Forelimb muscle (tissue), 1 donor: ENCODE measurements at places on chromosomes 1 and 21. TPM values are rescaled to one million over a fixed set of nuclear protein-coding genes. Genes with fewer than 3 reads are reported as not detected.

The ADORA3 gene
- 0.40 TPM for polyA plus RNA-seq

The COQ8A gene
- 78.1 TPM for polyA plus RNA-seq

The GPR25 gene
- polyA plus RNA-seq = not detected

The IL20 gene
- not detected for polyA plus RNA-seq

The CFAP107 gene
- polyA plus RNA-seq = 0.99 TPM

DNA sequence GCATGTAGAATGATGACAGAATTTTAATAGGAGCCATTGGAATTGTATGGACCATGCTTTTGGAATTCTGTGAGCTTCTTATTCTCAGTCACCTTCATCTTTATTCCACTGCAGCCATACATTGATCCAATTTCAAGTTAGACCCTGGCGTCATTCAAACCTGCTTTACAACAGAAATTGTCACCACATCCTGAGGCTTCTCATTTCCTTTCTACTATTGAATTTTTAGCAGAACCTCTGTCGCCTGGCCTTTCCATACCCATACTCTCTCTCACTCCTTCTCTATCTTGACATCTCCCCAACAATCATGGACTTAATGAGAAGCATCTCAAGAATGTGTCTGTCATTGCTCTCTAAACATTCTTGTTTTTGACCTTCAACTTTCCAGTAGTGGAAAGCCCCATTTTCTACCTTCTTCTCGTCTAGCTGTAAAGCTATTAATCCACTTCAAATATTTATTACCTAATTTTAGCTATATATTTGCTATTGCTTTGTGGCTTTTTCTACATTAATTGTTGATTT, 74.1 kb downstream of the CRB1 start:
- DNase-seq = no peak

DNA sequence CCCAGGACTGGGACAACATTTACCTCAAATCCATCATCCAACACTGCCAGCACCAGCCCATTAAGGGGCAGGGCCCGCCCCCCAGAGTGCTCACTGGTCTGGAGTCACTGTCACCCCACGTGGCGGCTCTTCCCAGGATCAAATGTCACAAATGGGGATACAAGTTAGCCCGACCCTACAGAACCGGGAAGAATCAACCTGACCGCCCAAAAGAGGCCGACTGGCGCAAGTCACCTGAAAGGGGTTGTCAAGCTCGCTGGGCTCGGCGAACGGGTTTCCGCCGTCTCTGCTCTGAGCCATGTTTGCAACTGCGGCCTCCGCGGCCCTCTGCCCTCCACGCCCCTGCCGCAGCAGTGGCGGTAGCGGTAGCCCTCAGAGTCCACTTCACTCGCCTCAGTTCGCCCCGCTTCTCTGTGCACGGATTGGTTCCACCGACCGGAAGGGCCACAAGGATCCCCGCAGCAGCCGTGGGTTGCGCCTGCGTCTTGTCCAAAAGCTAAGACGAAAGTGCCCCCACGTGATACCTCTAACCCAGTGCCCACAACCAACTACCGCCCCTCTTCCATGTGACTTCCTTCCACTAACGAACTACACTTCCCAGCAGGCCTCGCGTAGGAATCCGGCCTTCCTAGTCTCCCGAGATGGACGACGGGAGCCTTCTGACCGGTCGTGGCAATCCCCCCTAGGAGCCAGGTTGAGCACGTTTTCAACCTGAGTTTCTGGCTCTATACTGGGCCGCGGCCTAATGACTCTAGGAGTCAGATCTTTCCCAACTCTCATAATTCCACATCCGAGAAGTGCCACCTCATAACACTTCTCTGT, at the start of gene SCAMP3:
TSS of gene SCAMP3 (minus strand) at position 509 of the 822 bp plus-strand sequence. CDS start at position 300, 209 bp downstream.
- DNase-seq = peak; percentile 95

- DNase-seq = no peak
Measured at GRCh38 chr1:66374561-66375111, 159.3 kb upstream of the SGIP1 start.

DNA sequence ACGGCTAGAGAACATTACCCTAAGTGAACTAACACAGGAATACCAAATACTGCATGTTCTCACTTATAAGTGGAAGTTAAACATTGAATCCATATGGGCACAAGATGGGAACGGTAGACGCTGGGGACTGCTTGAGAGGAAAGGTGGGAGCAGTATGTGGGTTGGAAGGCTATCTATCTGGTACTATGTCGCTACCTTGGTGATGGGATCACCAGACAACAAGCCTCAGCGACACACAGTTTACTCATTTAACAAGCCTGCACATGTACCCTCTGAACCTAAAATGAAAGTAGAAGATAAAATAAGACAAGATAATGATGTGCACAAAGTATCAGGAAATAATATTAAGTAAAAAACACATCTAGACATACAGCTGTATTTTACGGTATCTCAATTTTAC, 819 bp downstream of the PYHIN1 start:
- no peak for DNase-seq

DNA sequence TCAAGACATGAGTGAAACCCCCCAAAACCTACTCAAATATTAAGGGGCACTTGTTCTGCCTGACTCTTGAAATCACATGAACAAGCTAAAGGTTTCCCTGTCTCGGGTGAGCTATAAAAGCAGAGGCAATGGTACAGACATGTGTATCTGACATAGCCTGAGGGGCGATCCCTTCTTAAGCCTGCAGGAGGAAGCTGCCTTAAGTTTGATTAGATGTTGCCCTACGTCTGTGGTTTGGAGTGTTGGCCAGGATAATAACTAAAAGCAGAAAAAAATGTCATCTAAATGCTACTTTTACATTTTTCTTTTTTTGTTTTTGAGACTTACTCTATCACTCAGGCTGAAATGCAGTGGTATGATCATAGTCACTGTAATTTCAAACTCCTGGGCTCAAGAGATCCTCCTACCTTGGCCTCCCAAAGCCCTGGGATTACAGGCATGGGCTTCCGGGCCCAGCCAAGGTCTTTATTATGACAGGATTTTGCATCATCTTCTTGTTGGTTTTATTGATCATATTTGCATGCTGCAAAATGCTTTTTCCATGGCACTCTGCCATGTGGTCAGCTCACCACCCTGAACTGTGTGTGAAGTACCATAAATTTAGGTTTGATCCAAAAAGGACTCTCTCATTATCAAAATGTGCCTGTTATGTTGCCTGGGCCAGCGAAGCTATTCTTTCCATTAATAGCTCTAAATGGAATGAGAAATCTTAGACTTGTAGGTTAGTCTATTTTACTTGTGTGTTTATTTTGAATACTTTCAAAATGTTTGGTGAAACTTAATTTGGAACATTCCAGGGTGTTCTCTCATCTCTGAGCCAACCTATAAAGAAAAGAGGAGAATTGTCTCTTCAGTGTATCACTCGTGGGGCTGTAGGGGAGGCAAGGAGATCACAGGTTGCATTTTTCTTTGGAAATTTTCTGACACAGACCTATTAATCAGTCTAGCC, 15.0 kb upstream of the HMGN1 start:
- DNase-seq = no peak

DNA sequence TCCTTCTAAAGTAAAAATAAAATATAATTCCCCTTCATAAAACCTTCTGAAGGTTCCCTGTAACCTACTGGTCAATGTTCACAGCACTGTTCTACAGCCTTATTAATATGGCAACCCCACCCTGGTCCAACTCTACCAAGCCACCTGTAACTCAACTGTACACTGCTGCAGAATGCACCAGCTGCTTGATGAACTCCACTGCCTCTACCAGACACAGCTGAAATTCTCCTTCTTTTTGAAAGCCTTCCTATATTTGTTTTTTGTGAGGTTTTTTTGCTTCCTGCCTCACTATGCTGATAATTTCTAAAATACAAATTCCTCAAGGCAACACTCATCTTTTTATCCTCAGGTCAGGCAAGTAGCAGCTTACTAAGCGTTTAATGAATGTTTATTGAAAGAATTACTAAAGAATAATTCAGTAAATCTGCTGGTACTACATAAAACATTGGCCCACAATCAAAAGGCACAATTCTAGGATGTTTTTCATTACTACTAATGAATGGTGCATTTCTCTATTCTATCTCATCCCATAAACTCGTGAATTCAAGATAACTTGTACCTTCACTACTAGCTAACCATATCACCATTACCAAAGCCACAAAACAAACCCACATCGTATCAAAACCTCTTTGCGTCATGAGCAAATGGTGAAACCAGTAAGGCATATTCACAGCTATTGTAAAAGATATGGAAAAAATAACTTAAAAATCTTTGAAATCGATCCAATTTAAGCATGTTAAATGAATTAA, 2.4 kb downstream of the SSX2IP start:
- no peak for DNase-seq

- no peak for DNase-seq
Measured at GRCh38 chr1:84988588-84988987, 8.3 kb downstream of the MCOLN2 start.

DNA sequence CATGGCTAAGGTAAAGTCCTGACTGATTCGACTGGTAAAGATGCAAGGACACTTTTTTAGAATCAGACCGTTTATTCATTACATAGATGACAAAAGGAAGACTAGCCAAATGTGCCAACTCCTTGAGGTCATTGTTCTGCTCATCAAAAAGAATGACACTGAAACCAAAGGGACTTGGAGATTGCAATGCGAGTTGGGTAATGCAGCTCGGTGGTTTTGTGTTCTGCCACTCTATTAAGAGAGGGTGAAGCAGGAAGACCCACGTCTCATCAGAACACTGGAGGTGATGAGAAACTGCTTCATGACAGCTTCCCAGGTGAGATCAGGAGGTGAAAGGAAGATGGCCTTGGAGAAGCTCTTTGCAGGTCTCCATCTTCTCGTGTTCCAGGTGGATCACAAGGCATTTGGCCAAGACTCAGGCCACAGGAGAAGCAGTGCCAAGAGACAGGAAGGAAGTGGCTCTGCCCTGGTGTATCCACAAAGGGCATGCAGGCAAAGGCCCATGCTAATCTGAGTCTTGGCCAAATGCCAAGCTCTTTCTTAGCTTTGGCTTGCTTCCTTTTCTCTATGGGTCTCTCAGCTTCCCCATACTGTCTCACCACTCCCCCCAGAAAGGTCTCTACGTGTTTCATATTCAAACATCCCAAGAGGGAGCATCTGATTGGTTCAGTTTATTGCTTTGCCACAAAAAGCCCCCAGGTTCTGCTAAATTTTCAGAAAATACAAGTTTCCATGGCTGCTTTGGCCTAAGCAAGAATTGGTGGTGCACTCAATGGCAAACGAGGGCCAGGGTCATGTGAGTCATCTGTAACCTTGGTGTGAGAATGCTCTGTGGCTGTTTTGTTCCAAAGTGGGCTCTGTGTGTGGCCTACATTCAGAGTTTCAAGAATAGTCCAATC, 5.7 kb upstream of the CCT8 start:
- no peak for DNase-seq

GRCh38 chr1:150472601-150473200, 14.5 kb upstream of the TARS2 start:
- no peak for DNase-seq

GRCh38 chr1:5748286-5749225, 243.7 kb downstream of the NPHP4 start:
- no peak for DNase-seq

GRCh38 chr1:164384262-164384661, 174.7 kb upstream of the PBX1 start:
- DNase-seq = no peak

- DNase-seq = no peak
Measured at GRCh38 chr1:229224308-229224707, 46.6 kb upstream of the RAB4A start.

DNA sequence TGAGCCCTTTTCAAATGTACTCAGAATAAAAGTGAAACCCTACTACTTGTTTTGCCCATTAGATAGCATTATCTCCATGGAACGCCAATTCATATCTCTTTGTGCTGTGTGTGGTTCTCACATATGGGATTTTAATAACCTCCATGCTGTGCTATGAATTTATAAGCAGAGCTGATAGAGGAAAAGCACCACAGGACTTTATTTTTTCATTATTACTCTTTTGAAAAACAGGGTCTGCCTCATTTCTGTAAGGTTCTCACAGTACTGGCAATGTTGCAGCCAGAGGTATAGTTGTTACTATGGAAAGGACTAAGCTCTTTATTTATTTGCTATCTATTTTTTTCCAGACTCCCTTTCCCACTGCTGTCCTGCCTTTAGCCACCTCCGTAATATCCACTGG, 313.7 kb downstream of the ST6GALNAC3 start:
- DNase-seq = no peak

- no peak for DNase-seq
Measured at GRCh38 chr1:172845371-172845770, 186.5 kb downstream of the FASLG start.
